ENCODE measurements at places on chromosomes 7 and 10.

DNA sequence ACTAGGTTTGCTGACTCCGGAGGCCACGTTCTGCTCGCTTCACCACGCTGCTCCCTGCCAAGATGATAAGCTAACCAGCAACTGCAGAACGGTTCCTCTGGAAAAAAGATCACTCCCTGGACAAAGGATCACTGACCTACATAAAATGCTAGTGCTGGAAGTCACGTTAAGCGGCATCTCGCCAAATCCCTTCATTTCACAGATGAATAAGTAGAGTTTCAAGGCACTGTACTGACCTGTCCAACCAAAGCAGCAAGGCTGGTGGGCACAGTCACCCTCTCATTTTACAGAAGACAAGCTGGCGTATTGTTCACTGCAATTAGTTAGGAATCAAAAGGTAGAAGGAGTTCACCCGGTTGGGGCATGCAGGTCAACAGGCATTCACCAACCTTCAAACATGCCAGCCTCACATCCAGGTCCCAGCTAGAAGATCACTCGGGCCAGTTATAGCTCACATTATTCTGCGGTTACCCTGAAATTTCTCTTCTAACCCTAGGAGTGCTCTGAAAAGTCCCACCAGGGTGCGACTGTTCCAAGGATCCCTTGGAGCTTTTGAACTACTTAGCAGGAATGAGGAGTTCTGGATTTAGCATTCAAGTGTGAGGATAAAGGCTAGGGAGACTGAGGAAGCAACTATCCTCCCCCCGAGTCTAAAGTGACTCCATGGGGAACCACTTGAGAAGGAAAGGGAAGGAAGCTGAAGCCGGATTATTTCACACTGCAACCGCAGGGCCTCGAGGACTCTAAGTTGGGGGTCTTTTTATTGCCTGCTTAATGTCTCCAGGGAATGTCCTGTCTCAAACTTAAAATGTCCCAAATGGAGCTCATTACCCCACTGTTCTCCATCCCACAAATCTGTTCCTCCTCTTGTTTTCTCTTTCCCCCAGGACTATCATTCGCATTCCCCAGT, 32.8 kb downstream of the HIPK2 start:
- no peak for DNase-seq

DNA sequence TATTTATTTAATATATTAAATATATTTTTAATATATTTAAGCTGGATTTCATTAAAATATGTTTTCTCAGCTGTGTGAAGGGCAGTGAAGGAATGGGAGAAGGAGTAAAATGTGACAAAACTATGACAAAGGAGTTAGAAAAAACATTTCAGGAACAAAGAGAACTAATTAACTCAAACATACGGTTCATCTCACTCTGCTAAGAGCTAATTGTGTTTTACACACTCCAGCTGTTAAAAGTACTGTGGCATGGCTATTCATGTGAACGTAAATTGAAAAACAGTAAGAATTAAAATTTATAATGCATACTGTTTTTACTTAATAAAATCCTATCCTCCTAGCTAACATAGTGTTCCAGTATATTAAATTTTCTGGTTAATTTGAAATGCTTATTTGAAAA, 262.5 kb upstream of the GNAI1 start:
- no peak for DNase-seq

- no peak for DNase-seq
These were observed 31.5 kb downstream of the SLC18A2 start for GRCh38 chr10:117272195-117273076.

DNA sequence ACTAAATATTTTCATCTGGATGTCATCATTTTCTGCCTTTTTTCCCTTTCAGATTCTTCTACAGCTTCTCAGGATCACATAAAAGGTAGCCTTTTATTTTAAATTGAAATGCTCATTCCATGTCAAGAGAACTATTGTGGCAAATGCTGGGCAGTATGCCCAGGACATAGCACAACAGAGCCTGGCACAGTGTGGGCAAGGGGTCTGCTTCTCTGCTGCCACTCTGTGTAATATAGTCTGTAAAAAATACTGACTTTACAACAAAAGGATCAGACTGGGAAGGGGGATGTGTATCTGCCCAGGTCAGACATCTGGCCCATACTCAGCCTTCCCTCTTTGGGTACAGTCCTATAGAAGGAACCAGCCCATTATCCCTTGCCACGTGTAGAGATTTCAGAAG, 62.7 kb downstream of the CUZD1 start:
- no peak for DNase-seq

- no peak for DNase-seq
These were observed 73.7 kb downstream of the BMPR1A start for GRCh38 chr10:86830043-86830591.

DNA sequence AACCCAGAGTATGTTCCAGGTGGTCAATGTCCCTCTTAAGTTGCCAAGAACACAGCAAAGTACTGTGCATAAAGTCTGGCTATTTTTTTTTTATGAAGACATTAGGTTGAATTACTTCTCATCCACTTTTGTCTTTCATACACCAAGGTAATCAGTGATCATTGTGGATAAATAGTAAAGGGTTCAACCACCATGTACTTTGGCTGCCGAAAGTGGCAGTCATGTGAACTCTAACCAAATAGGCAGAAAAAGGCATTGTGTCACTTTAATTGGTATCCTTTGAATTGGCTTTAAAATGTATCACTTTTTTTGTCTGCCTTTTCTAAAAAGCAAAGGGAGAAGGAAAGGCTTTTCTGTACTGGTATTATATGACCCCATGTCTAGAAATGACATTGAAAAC, 7.3 kb downstream of the ITIH2 start:
- DNase-seq = no peak

All from neural crest cell (in vitro differentiated cells).